ENCODE measurements at places on chromosomes 6 and 20. TPM values are rescaled to one million over a fixed set of nuclear protein-coding genes. Genes with fewer than 3 reads are reported as not detected.

Gene TREM1
- 0.86 TPM for total RNA-seq

Gene OPN5
- not detected for total RNA-seq

Gene CRISP3
- total RNA-seq = not detected

Gene CLPSL1
- not detected for total RNA-seq

All from activated CD4-positive, alpha-beta T cell treated with anti-CD3 and anti-CD28 coated beads for 36 hours (primary cell).